IgD-negative memory B cell (primary cell): ENCODE measurements at places on chromosomes 4 and X. TPM values are rescaled to one million over a fixed set of nuclear protein-coding genes. Genes with fewer than 3 reads are reported as not detected.

ARHGAP36 gene
- not detected for polyA plus RNA-seq

P2RY8 gene
- 206 TPM for polyA plus RNA-seq

NMU gene
- polyA plus RNA-seq, result 0.53 TPM

MND1 gene
- polyA plus RNA-seq, result not detected

TRMT2B gene
- 38.9 TPM for polyA plus RNA-seq

RAB39B gene
- 5.2 TPM for polyA plus RNA-seq

ADH7 gene
- not detected for polyA plus RNA-seq

MPP1 gene
- polyA plus RNA-seq, result 9.9 TPM

SCML2 gene
- 0.69 TPM for polyA plus RNA-seq

SMPX gene
- not detected for polyA plus RNA-seq

ZFP42 gene
- not detected for polyA plus RNA-seq

CLDN22 gene
- polyA plus RNA-seq, result not detected

MGAT4D gene
- not detected for polyA plus RNA-seq

TLR1 gene
- polyA plus RNA-seq, result 33.2 TPM

FAM47A gene
- polyA plus RNA-seq, result not detected
